8988T (cell line): ENCODE measurements at places on chromosomes 4 and X.

GRCh38 chrX:130563476-130563875 is 161.7 kb downstream of the RBMX2 start:
- no peak for DNase-seq

- no peak for DNase-seq
Observed at GRCh38 chr4:100087743-100088142, 102.5 kb downstream of the DDIT4L start.

GRCh38 chr4:138650929-138651448 is 364.6 kb upstream of the NOCT start:
- DNase-seq: no peak

DNA sequence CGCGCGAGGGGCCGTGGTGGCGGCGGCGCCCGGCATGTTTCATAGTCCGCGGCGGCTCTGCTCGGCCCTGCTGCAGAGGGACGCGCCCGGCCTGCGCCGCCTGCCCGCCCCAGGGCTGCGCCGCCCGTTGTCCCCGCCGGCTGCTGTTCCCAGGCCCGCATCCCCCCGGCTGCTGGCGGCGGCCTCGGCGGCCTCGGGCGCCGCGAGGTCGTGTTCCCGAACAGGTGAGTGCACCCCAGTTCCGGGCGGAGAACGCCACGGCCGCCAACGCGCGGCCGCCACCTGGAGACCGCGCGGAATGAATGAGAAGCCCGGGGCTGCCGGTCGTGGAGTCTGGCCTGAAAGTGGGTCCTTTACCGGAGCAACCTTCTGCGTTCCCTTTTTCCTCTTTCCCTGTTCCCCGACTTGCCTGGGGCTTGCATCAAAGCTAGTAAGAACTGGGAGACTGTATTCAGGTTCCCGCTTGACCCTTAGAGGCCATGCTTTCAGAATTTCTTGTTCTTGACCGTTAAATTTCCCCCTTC is 429 bp downstream of the NOCT start:
- no peak for DNase-seq

- no peak for DNase-seq
Observed at GRCh38 chrX:129361576-129361975, 161.7 kb downstream of the SMARCA1 start.

- DNase-seq: no peak
Observed at GRCh38 chr4:41202356-41202755, 12.0 kb downstream of the APBB2 start.

- DNase-seq: no peak
Observed at GRCh38 chr4:83629945-83630721, 94.2 kb downstream of the GPAT3 start.
